ENCODE measurements at places on chromosomes 13 and 19. TPM values are rescaled to one million over a fixed set of nuclear protein-coding genes. Genes with fewer than 3 reads are reported as not detected.

DNA sequence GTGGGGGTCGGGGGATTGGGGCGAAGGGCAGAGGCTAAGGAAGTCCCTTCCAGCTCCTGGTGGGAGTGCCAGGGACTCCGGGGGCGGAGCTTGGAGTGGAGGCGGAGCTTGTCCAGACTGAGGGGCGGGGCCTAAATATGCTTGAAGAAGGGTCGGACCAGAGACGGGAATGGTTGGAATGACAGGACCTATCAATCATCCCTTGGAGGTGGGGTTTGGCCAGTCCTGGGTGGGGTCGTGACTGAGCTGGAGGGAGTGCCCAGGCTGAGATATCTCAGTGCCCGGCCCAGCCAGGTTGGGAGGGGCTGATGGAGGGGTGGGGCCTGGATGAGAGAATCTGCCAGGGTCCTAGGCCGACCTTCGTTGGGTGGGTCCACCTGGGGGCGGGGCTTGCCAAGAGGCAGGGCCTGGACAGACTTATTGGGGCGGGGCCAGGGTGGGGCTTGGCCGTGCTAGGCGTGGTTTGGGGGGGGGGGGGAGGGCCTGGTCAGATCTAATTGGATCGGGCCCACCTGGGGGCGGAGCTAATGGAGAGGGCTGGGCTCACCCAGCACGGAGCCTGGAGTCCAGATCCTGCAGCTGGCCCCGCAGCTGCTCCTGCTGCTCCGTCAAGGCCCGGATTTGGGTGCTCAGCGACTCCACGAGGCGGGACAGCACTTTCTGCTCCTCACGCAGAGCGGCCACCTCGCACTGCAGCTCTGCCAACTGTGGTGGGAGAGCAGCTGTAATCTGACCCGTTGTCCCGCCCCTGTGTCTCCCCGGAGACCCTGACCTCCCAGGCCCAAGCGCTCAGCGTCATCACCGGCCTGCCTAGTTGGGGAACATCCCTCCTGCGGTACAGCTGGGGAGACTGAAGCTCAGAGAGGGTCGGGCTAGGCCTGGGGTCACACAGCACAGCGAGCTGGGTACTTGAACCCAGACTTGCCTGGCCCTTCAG is 2.6 kb upstream of the WIZ start:
- H3K27ac ChIP-seq = peak overlapping the region; percentile 51
- H3K27me3 ChIP-seq = peaks cover 24% of the 10 kb centered on the region

The KASH5 gene
- not detected for total RNA-seq

The WDR87 gene
- total RNA-seq = not detected

The ZSCAN4 gene
- not detected for total RNA-seq

The ATP1A3 gene
- 320 TPM for total RNA-seq

Data from heart left ventricle (tissue), 16 donors.